HepG2 (cell line): ENCODE measurements at places on chromosomes 5 and 9. TPM values are rescaled to one million over a fixed set of nuclear protein-coding genes. Genes with fewer than 3 reads are reported as not detected.

Gene FAM114A2
- total RNA-seq, result 11.4 and 17.4 TPM in 2 replicates

Gene SEC24A
- 30.5 and 56.6 TPM in 2 replicates for total RNA-seq

Gene DCTN4
- total RNA-seq, result 26.9 and 39.7 TPM in 2 replicates

Gene LEAP2
- 19.8 and 23.9 TPM in 2 replicates for total RNA-seq

Gene LPAR1
- total RNA-seq, result not detected in 2 replicates

- no peaks in the 10 kb centered on the region for H3K36me3 ChIP-seq
- no peak overlapping the region for H3K4me3 ChIP-seq
- no peak overlapping the region for H3K27ac ChIP-seq
- no peak for DNase-seq
Measured at GRCh38 chr5:43785198-43785597, 182.2 kb downstream of the NNT start.

GRCh38 chr9:135574943-135575342, 13.4 kb downstream of the PAEP start:
- H3K27me3 ChIP-seq, result peaks cover 6% of the 10 kb centered on the region
- no peak for DNase-seq
- no peaks in the 10 kb centered on the region for H3K4me1 ChIP-seq
- H3K4me3 ChIP-seq, result no peak overlapping the region
- no peaks in the 10 kb centered on the region for H3K36me3 ChIP-seq

DNA sequence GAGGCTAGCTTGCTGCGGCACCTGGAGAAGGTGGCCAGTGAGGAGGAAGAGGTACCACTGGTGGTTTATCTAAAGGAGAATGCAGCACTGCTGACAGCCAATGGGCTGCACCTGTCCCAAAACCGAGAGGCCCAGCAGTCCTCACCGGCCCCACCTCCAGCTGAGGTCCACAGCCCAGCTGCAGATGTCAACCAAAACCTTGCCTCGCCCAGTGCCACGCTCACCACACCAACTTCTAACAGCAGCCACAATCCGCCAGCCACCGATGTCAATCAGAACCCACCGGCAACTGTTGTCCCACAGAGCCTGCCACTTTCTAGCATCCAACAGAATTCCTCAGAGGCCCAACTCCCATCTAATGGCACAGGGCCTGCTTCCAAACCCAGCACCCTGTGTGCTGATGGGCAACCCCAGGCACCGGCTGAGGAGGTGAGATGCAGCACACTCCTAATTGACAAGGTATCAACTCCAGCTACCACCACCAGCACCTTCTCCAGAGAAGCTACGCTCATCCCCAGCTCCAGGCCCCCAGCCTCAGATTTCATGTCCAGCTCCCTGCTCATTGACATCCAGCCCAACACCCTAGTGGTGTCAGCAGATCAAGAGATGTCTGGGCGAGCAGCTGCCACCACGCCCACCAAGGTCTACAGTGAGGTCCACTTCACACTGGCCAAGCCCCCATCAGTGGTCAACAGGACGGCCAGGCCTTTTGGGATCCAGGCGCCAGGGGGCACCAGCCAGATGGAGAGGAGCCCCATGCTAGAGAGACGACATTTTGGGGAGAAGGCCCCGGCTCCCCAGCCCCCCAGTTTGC, 8.0 kb downstream of the SYNPO start:
- no peaks in the 10 kb centered on the region for H3K27me3 ChIP-seq
- H3K4me1 ChIP-seq, result peaks cover 26% of the 10 kb centered on the region
- H3K4me3 ChIP-seq, result no peak overlapping the region
- no peaks in the 10 kb centered on the region for H3K36me3 ChIP-seq

DNA sequence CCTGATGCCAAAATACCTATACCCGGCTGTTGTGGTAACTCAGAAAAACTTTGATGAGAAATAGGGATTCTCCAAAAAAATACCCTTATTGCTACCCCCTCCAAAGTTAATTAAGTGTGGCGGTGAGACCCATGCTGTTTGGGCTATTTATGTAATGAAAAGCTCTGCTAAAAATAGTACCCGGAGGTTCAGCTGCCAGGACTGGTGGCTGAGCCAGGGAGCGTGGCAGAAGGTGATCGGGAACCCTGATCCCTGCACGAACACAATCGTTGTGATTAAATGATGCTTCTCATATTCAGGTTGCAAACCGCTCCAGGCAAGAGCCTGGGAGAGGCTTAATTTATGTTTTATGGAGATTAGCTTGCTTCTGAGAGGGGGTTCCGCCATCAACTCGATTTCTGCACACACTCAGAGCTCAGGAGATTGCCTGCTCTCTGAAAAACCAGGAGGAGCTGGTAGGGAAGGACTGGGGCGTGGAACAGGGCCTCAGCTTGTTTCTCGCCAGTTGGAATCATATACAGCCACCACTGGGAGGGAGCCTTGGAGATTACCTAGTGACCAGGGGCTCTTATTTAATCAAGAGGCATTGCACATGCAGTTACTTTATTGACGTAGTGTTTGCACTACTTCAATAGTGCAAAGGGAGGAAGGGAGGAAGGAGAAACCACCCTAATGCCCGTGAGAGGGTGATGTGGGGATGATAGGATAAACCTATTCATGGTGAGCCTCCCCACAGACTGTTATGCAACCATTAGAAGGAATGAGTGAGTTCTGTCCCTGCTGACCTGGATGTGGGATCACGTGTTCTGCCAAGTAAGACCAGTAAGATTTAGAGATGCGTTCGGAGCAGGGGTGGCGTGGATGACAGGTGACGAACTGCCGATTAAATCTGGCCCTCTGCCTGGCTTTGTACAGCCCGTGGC, 23.4 kb downstream of the HRH2 start:
- no peak overlapping the region for H3K4me3 ChIP-seq
- no peak overlapping the region for H3K27ac ChIP-seq
- no peaks in the 10 kb centered on the region for H3K4me1 ChIP-seq
- H3K27me3 ChIP-seq, result peaks cover 3% of the 10 kb centered on the region
- H3K36me3 ChIP-seq, result no peaks in the 10 kb centered on the region

GRCh38 chr5:55829956-55830355, 21.2 kb upstream of the IL31RA start:
- H3K36me3 ChIP-seq, result no peaks in the 10 kb centered on the region
- H3K4me3 ChIP-seq, result no peak overlapping the region
- no peak overlapping the region for H3K27ac ChIP-seq
- no peaks in the 10 kb centered on the region for H3K27me3 ChIP-seq
- no peak for DNase-seq

DNA sequence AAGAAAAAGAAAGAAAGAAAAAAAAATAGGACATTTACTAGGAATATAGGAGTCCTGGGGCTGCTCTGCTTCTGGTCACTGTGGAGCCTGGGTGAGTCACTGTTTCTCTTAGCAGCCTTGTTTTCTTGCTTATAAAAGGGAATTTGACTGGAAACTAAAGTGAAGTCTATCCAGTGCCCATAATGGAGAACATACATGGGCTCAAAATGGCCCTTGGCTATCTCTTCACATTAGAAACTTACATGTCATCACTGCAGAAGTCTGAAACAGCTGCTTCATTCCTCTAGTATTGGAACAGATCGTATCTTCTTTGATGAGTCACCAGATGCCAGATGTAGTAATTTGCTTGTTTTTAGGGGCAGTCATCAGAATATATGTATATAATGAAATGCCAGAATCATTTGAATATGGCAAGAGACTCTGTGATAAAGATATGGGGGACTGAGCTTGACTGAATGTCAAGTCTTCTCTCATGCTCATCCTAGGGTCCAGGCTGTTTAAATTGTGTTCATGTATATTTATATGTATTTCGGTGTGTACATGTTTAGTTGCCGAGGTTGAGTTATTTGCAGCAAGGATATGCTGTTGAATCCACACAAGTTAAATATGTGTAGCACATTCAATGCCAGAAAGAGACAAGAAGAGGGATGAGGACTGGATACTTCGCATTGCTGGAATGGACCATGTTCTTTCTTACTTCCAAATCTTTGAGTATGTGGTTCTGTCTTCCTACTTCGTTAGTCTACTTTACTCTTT, 56.7 kb downstream of the SGCD start:
- no peak overlapping the region for H3K4me3 ChIP-seq
- H3K27ac ChIP-seq, result no peak overlapping the region
- H3K36me3 ChIP-seq, result no peaks in the 10 kb centered on the region
- DNase-seq, result no peak
- no peaks in the 10 kb centered on the region for H3K4me1 ChIP-seq

- peaks cover 18% of the 10 kb centered on the region; the same call in 2 of the 3 replicates for H3K36me3 ChIP-seq
- H3K4me1 ChIP-seq, result no peaks in the 10 kb centered on the region
- H3K4me3 ChIP-seq, result no peak overlapping the region
- no peak overlapping the region for H3K27ac ChIP-seq
- no peaks in the 10 kb centered on the region for H3K27me3 ChIP-seq
- DNase-seq, result no peak
Measured at GRCh38 chr5:75389430-75389829, 52.4 kb downstream of the HMGCR start.

DNA sequence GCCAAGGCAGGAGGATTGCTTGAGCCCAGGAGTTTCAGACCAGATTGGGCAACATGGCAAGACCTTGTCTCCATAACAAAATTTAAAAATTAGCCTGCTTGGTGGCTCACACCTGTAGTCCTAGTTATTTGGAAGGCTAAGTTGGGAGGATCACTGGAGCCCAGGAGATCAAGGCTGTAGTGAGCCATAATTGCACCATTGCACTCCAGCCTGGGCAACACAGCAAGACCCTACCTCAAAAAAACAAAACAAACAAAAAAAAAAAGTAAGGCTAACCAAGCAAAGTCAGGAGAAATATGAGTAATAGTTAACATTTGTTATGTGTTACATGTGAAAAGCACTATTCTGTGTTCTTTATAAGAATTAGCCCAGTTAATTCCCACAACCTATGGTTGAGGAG, 74.7 kb downstream of the FOXB2 start:
- H3K27me3 ChIP-seq, result no peaks in the 10 kb centered on the region
- no peaks in the 10 kb centered on the region for H3K4me1 ChIP-seq
- DNase-seq, result no peak

DNA sequence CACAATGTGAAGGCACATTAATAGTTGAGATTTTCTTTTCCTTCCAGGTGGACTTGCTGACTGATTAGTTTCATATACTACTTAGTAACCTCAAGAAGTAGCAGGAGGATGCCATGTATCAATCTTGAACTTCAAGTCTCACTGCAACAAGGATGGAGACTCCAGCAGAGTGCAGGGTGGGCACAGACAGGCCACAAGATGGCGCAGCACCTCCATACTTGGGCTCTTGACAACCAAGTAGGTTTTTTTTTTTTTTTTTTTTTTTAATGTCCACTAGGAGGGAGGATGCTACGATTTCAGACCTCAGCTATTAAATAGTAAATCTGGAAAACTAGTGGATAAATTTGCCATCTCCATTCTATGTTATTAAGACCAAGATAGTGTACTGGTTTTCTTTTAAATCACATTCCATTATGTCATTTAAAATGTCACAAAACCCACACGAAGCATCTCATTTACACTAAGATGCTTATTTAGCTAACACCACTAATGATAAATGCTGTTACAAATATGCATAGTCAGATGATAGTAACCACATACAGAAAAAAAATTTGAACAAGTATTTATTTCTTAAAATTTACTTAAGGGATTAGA, 58.6 kb downstream of the IL6ST start:
- DNase-seq, result peak; percentile 65
- peaks cover 2% of the 10 kb centered on the region; the same call in 1 of the 2 replicates for H3K36me3 ChIP-seq
- no peak overlapping the region for H3K27ac ChIP-seq
- H3K4me3 ChIP-seq, result no peak overlapping the region
- peaks cover 49% of the 10 kb centered on the region for H3K4me1 ChIP-seq
- H3K27me3 ChIP-seq, result no peaks in the 10 kb centered on the region

DNA sequence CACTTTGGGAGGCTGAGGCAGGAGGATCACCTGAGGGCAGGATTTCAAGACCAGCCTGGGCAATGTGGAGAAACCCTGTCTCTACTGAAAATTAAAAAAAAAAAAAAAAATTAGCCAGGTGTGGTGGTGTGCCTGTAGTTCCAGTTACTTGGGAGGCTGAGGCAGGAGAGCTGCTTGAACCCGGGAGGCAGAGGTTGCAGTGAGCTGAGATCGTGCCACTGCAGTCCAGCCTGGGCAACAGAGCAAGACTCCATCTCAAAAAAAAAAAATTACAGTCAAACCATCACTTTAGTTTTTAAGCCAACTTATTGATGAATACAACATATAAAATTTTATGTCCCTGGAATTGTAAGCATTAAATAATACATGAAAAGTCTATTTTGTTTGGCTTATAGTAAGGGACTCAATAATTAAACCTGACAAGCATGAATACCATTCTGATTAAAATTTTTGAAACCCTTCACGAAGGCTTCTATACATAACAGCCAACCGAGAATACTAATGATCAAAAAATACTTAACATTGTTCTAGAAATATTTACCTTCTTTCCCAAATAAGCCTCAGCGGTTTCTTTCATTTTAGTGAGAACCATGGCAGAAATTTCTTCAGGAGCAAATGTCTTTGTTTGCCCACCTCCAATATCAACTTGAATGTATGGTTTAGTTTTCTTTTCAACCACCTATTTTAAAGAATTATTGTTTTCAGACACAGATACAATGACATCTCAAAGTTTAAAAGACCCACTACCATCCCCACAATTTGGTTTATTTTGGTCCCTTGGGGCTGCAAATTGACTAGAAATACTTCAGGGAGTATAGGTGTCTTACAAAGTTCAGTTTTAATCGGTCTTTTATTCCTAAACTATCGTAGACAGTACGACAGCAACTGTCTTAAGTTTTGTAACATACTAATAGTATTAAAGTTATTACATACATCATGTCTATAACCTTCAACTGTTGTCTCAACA, 1.2 kb downstream of the HSPA5 start:
- DNase-seq, result no peak
- H3K4me1 ChIP-seq, result peaks cover 62% of the 10 kb centered on the region
- H3K27me3 ChIP-seq, result no peaks in the 10 kb centered on the region; the same call in 2 of the 3 replicates
- peaks cover 44% of the 10 kb centered on the region for H3K36me3 ChIP-seq
- peak overlapping the region; percentile 91 for H3K27ac ChIP-seq

DNA sequence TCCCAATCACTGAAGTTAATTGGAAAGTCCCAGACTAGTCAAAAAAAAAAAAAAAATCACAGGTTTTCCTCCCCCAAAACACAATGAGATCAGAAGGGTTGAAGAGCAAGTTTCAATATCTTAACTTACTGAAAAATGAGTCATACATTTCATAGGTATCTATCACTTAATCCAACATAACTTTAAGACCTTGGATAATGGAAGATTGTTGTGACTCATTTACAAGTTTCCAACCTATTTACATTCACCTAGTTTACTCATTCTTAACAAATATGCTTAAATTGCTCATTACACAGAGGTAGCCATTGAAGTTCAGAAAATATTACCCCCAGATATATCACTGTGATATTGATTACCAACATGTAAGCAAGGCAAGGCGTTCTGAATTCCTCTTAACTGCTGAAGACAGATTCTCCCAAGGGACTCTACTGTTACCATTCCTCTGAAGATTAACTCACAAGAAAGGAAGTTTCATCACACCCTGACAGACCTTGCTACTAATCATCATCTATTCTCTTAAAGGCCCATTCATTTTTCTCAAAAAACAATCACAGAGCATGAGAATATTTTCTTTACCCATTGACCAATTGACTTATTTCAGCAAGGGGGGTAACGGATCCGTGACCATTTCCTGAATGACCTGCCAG, 563.8 kb downstream of the TLE1 start:
- no peaks in the 10 kb centered on the region for H3K4me1 ChIP-seq
- H3K27ac ChIP-seq, result no peak overlapping the region
- H3K36me3 ChIP-seq, result no peaks in the 10 kb centered on the region
- H3K27me3 ChIP-seq, result no peaks in the 10 kb centered on the region
- no peak overlapping the region for H3K4me3 ChIP-seq

GRCh38 chr5:43110606-43111170, 10.0 kb upstream of the ZNF131 start:
- no peak overlapping the region for H3K27ac ChIP-seq
- peaks cover 7% of the 10 kb centered on the region; the same call in 1 of the 2 replicates for H3K4me1 ChIP-seq
- H3K36me3 ChIP-seq, result no peaks in the 10 kb centered on the region
- peak; percentile 43 for DNase-seq

GRCh38 chr5:151015974-151016587, 4.3 kb upstream of the GPX3 start:
- no peaks in the 10 kb centered on the region for H3K36me3 ChIP-seq
- H3K4me3 ChIP-seq, result no peak overlapping the region
- DNase-seq, result no peak
- H3K27me3 ChIP-seq, result no peaks in the 10 kb centered on the region; the same call in 2 of the 3 replicates
- H3K4me1 ChIP-seq, result peaks cover 91% of the 10 kb centered on the region
